ENCODE measurements at places on chromosomes 6 and 20.
A peak's percentile ranks its signal among the peaks of the same experiment; 100 is the strongest.

DNA sequence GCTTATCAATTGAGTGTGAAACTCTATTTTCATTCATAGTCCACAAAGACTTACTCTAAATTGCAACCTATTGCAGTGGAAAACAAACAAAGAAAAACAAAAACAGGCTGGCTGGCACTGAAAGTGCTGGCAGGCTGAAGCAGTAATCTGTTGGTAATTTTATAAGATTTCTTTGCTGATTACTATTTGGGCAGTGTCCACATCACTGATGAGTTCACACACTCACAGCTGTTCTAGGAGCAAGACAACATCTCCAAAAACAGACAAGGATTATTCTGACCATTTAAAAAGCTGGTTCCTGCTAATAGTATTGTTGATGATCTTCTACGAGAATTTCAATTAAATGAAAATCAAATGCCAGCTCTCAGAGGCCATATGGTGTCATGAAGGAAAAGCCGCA, 26.9 kb downstream of the MARCKS start:
- no peak for DNase-seq

DNA sequence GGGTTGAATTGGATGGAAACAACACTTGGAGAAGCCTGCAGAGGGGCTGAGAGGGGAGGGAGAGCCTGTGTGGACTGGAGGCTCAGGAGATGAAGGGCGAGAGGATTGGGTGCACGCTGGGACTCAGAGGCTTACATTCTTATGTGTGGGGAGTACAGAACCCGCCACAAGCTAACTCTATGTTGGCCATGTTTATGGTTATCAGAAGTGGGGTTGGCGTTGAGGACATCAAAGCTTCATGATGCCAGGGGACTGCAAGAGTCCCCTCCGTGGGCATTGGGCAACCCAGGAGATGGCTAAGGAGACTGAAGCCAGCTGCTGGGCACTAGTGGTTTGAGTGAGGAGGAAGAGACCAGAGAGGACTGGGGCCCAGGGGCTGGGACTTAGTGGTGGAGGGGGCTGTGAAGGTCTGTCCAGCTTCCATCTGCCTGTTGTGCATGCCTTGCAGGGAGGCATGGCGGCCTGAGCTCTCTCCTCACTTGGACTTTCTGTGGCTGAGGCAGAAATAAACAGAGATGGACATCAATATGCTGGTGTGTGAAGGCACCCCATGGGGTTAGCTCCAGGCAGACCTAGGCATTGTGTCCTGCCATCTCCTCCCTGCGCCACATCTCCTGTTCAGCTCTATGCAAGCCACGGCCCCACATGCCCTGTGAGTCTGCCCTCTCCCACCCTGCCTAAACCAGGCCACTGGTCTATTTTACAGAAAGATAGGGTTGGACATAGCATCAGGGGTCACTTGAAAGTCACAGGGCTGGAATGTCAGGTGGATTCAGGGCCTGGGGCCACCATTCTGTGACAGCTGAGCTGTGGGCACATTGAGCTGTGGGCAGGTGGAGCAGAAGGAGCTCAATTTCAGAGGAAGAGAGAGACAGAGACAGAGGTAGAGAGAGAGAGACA, 61.6 kb downstream of the PHACTR3 start:
- no peak for DNase-seq

GRCh38 chr6:124099520-124099919, 295.9 kb downstream of the NKAIN2 start:
- peak; percentile 27 for DNase-seq

GRCh38 chr20:276620-277495, 13.7 kb downstream of the C20orf96 start:
- no peak for DNase-seq

GRCh38 chr20:5197270-5197827, 70.5 kb downstream of the CDS2 start:
- no peak for DNase-seq

DNA sequence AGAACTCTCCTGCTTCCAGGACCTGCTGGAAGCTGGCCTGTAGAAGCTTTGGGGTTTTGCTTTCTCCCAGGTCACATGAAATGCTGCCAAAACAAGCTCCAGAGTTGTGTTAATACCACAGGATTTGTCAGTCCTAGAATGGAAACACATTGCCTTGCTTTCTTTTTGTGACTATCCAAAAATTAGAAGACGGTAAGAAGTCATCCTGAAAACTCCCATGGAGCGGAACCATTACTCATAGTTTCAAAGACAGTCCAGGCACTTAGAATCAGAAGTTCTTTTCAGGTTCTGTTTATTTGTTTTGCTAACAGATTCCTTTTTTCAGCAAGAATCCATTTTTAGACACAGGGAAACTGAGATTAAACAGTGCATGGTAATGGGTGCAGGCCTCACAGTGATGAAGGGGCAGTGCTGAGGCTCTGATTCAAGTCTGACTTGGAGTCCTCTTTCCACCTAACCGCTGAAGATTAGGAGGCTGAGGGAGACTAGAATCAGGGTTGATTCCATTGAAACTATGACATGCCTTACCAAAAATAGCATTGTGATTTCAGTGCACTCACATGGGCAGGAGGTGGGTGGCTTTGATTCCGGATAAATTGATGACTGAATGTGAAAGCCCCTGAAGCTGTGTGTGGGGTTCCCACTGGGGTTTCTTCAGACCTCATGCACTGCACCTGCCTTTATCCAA, 72.2 kb upstream of the NAA20 start:
- no peak for DNase-seq

- no peak for DNase-seq
Observed at GRCh38 chr20:3410464-3410863, 3.0 kb upstream of the DNAAF9 start.

GRCh38 chr20:58585753-58586540, 65.1 kb upstream of the STX16 start:
- DNase-seq, result peak; percentile 25

DNA sequence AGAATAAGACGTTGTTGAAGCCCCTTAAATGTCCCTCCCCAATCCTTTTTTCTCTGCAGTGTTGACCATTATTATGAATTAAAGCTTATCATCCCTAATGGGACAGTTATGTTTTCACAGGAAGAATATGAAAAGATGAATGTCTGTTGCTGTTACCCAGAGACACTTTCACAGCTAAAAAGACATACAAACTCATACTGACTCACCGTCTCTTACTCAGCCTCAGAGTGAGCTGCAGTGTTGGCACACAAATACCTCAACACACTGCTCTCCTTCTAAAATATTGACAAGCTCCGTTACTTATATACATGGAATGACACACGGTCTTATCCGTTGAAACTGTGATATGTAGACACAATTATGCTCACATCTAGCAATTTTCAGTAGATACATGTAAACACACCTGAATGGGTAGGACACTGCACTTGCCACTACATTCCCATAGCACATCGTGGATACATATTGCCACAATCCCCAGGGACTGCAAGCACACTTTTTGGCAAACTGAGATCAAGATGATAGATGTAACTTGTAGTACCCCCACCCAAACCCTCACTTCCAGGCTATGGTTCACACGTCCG, 9.6 kb upstream of the SAPCD1 start:
- no peak for DNase-seq

DNA sequence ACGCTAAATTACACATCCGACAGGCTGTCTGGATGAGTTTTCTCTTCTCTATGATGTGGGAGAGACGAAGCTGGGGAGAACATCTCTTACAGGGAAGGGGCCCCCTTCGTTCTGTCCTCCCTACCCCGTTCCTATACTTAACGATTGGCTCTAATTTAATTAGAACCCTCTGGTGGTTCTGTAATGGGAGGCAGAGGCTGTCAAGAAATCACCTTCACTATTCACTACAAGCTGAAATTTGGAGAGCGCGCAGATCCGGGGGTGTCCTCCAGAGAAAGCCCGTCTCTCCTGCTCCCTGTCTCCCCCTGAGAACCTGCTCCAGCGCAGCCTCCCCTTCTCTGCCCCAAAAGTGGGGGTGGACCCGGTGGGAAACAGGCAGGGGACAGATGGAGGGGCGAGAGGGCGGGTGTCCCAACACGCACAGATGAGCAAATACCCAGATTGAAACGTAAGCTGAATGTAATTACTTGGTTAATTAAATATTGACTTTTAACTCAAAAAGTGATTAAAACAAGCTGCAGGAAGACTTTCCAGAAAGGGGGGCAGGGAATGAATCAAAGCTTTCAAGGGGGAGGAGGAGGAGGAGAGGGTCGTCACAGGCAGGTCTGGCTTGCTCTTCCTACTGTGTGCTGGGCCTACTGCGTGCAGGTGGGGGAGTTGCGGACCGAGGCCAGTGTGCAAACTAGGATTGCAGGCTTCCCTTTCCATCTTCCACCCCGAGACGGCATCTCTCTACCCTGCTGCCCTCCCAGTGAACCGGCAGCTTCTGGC, 1.3 kb downstream of the SULF2 start:
- no peak for DNase-seq

GRCh38 chr20:61871160-61871559, 194.5 kb downstream of the TAF4 start:
- no peak for DNase-seq

GRCh38 chr6:7827142-7827541, 83.4 kb downstream of the TXNDC5 start:
- no peak for DNase-seq

DNA sequence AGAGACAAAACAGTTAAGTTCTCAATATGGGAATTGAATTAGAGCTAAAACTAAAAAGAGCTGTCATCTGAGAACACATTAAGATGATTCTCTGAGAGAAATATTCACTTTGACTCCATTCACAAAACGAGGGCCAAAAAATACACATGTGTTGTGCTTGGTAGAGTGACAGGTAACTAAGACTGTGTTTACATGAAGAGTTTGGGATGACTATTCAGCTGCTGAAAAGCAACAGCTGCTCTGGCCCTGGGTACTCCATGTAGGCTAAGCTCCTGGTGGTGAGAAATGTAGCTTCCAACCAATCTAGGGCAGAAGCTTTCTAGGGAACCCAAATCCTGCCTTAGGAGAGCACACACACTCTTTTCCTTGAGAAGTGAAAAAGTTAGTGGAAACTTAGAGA, 184.5 kb downstream of the COL21A1 start:
- no peak for DNase-seq

- peak; percentile 85 for DNase-seq
Observed at GRCh38 chr6:20630136-20630535, 95.9 kb downstream of the CDKAL1 start.
